ENCODE measurements at places on chromosomes 6 and 20. TPM values are rescaled to one million over a fixed set of nuclear protein-coding genes. Genes with fewer than 3 reads are reported as not detected.

DNA sequence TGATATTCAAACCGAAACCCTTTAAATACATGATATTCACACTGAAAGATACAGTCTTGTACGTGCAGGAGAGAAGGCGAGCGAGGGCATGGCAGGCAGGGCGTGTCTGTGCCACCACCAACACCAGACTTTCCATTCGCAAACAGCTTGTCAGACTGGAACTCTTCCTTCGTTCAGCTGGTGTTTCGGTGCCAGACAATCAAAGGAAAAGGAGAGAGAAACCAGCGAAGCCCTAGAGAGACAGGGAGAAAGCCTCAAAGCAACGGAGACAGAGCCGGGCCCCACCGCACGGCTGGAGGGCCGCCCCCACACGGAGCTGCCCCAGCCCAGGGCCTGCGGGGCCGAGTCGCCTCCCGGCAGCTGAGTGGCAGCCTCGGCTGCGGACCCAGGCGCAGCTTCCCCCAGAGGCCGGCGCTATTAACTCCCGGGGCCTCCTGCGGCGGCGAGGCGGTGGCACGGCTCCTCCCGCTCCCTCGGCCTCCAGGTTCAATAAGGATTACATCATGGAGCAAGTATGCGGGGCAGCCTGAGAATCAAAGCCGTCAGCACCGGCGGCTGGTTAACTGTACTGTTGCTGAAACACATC is 32.1 kb upstream of the NR2E1 start:
- DNase-seq = no peak

Gene CST7
- 16.7 TPM for total RNA-seq

Gene PKHD1
- total RNA-seq = 0.12 TPM

Gene RBPJL
- not detected for total RNA-seq

Gene PTK7
- 11.5 TPM for total RNA-seq

GRCh38 chr20:53919886-53920285 is 150.5 kb downstream of the BCAS1 start:
- no peak for DNase-seq

DNA sequence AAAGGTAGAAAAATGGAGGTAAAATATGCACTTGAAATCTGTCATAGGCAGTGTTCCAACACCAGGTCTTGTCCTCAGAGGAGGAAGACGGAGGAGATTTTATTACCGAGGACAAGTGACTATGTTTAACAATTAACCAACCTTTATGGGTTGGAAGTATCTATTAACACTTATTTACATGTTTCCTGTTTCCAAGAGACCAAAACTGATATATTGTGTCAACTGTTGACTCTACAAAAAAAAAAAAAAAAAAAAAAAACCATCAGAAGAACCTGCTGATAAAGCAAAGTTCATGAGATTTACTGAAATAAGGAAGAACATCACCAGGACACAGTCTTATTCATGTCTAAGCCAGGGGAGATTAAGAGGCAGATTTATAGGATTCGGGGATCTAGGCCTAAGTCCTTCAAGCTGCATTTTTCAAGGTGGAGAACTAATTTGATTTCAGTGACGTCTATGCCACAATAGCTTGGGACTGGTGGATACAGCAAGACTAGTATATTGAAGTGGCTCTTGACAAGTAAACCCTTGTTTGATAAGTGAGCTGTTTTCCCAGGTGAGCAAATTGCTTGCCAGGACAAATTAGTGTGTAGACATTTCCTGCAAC is 126.6 kb upstream of the NAA20 start:
- DNase-seq = no peak

- no peak for DNase-seq
These were observed 43.9 kb upstream of the GGTLC1 start for GRCh38 chr20:24032400-24032898.

GRCh38 chr20:5402903-5403531 is 86.3 kb upstream of the PROKR2 start:
- DNase-seq = no peak

- no peak for DNase-seq
These were observed 54.2 kb downstream of the TRAM2 start for GRCh38 chr6:52522655-52523054.

- DNase-seq = no peak
These were observed 27.3 kb downstream of the NR2E1 start for GRCh38 chr6:108193131-108193530.

Gene MEI4
- 0.09 TPM for total RNA-seq

DNA sequence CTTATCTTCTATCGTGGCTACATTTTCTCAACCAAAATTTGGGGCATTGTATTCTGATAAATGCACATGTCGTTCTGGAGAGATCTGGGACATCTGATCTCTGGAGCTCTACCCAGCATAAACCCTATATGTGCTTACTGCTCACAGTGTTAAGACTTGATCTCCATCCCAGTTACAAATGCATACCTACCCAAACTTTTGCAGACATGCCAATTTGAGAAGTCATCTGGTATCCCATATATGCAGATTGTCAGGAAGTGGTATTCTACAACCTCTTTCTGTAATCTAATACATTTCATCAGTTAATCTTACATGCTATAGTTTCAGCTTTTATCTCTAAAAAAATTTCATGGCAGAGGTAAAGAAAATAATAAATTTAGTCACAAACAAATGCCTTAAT is 11.2 kb downstream of the BAG2 start:
- no peak for DNase-seq

DNA sequence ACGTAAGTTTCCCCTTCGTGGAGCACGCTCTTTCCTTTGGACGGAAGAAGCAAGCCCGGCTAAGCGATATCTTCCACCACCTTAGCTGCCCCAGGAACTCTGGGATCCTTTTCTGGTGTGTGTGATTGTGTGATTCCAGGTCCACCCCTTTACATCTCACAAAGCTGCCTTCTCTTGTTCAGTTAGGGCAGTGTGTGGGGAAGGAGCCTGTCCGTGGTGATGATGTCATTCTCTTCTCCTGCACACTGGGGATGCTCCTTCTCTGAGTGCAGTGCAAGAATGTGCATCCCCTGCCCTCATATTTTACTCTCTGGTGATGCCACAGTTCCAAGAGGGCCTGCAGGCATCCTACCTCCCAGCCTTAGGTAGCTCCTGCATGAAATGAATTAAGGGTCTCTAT is 30.3 kb downstream of the BNIP5 start:
- no peak for DNase-seq

Gene PSORS1C1
- total RNA-seq = 1.3 TPM

DNA sequence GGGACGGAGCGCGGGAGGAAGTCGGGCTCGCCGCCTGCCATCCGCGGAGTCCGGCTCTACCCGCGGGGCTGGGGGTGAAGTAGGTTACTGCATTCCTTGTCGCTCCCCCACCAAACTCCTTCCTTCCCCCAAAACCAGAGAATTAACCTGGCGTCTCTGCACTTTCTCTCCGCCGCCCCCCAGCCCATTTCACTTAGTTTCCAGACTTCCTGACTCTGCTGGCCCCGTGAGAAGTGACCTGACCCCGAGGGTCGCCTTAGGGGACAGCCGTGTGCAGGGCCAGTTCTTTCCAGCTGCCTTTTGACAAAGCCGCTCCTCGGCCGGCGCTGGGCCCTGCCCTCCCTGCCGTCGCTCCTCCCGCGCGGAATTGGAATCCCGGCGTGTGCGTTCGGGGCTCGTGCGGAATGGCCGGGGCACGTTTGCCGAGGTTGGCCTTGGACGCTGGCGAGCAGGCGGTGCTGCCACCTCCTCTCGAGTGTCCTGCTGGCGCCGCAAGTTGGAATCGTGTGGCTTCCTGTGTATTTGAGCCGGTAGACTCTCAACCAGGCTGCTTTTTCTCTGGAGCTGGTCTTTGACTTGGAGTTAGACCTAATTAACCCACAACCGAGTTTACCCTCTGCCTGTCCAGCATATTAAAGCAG is 650 bp downstream of the DCBLD1 start:
- no peak for DNase-seq

DNA sequence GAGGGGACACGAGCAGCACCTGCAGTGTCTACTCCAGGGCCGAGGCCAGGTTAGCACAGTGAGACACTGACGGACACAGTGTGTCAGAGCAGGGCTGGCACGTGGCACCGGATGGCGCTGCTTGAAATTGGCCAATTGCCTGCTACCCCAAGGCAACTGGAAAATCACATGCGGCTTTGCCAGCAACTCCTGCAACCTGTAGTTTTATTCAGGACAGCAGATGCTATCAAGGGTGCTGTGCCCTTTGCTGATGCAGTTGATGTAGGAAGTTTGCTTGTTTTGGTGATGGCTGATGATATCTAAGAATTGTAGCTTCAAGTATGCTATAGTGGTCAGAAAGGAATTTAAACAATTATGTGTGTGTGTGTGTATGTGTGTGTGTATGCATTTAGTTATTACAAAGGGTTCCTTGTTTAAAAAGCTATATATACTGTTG is 25.9 kb downstream of the RIN2 start:
- no peak for DNase-seq

- DNase-seq = no peak
These were observed 3.7 kb upstream of the ZSCAN23 start for GRCh38 chr6:28446818-28447511.

Gene TBC1D32
- 11.4 TPM for total RNA-seq

GRCh38 chr20:32319100-32319499 is 39.0 kb upstream of the ASXL1 start:
- DNase-seq = no peak

- DNase-seq = no peak
These were observed 122.6 kb upstream of the IFNGR1 start for GRCh38 chr6:137341681-137342195.

- no peak for DNase-seq
These were observed 182.9 kb downstream of the LY86 start for GRCh38 chr6:6771224-6771945.

DNA sequence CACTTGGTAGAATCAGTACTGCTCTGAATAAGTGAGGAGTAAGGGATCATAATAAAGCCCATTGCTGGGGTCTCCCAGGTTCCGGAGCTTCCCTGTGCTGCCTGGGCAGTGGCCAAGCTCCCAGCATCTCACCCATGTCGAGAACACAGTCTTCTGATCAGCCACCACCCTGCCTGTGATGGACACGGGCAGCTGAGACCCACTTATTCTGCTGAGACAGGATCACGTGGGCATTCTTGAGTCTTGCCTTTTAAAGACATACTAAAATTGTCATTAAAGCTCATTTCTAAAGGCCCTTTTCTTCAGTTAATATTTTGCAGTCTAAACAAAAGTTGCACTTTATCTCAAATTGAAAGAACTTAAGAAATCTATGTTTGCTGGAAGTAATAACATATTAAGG is 42.7 kb upstream of the SLC22A2 start:
- DNase-seq = no peak

Gene C20orf141
- not detected for total RNA-seq

Gene POU5F1
- not detected for total RNA-seq

GRCh38 chr6:136503303-136504029 is 46.8 kb downstream of the MAP7 start:
- no peak for DNase-seq

DNA sequence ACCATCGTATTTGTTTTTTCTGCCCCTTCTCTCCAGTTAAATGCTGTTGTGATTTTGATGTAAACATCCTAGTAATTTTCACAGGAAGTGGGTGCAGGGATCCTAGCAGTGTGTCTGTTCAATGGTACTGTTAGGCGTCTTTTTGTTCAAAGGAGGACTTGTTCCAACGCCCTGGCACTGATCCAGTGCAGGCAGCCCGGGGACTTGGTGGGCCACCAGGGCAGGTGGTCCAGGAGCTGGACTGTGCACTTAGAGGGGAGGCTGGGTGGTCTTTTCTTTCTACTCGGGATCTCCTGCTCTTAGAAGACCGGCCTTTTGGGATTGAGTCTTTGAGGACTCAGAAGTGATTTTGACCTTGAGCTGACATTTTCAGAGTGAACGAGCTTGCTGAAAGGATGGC is 41.1 kb upstream of the NKX2-2 start:
- no peak for DNase-seq

DNA sequence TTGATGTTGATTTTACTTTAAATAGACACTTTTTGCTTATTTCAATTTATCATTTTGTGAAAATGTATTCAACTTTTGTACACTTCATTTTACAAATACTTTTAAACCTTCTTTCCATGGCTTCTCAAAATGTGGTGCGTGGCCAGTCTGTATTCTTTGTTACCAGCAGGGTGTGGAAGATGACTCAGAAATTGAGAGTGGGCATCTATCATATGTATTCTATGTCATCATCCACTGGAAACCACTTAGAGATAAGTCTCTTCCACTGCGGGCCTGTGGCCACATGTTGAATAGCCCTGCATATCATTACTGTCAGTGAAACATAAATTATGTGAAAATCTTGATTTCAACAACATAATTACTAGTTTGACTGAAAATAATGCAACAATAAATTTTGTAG is 52.6 kb upstream of the MC3R start:
- DNase-seq = no peak

DNA sequence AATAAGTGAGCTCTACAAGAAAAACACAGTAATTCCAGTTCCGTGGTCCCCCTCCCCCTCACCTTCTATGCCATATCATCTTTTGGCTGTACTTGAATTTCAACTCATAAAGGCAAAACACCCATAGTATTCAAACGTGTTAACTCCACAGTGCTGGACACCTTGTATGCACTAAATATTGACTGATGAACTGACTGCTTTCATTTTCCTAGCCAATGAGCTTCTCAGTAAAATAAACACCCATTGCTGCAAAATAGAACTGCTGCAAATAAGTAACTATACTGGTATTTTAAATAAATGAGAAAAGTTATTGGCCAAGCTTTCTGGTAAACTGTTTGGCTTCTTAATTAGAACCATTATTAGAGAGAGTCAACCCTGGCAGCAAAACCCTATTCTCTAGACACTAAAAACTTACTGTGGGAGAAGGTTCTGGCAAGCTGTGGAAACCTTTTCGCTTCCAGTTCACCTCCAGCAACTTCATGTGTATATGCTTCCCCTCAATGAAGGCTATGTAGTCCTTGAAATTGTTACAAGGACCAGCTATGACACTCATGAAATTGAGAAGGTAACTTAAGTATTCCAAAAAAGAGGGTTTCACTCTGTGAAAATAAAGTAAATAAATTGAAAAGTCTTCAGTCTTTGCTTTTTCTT is 86.0 kb downstream of the MBOAT1 start:
- DNase-seq = no peak

- DNase-seq = no peak
These were observed 117.0 kb upstream of the OGFRL1 start for GRCh38 chr6:71171497-71172070.

Gene ZNF165
- total RNA-seq = not detected

- DNase-seq = no peak
These were observed 1.8 kb downstream of the ZBTB12 start for GRCh38 chr6:31899882-31900722.

DNA sequence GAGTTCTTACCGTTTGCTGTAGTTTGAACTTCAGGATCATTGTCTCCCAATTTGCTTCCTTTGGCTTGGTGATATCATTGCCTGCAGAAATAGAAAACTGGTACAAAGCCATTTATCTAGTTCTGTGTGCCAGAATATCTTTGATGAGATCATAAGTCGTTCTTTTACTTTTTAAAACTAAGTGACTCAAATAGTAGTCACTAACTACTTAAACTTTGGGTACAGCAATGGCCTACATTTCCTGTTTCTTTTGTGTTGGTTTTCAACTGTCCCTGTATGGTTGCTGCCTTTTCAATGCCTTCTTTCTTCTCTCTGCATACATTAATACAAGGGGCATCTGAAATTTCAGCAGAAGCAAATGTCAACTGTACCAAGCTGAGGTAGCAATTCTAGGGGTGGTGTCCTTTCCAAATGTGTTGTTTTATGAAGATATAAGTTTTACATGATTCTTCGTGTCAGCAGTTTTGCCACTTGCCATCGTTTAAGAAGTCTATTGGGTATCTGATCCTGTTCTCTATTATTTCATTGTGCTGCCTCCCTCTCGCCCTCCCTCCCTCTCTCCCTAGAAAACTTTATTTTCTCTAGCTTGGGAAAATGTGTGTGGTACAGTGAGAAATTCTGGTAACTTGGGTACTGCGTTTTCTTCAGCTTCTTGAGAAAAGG is 238.5 kb downstream of the FARS2 start:
- DNase-seq = no peak

Gene HLA-G
- total RNA-seq = not detected

- no peak for DNase-seq
These were observed 1.2 kb downstream of the ZNF831 start for GRCh38 chr20:59164686-59165391.
